ENCODE measurements at places on chromosomes 13 and 19.
A peak's percentile ranks its signal among the peaks of the same experiment; 100 is the strongest.

DNA sequence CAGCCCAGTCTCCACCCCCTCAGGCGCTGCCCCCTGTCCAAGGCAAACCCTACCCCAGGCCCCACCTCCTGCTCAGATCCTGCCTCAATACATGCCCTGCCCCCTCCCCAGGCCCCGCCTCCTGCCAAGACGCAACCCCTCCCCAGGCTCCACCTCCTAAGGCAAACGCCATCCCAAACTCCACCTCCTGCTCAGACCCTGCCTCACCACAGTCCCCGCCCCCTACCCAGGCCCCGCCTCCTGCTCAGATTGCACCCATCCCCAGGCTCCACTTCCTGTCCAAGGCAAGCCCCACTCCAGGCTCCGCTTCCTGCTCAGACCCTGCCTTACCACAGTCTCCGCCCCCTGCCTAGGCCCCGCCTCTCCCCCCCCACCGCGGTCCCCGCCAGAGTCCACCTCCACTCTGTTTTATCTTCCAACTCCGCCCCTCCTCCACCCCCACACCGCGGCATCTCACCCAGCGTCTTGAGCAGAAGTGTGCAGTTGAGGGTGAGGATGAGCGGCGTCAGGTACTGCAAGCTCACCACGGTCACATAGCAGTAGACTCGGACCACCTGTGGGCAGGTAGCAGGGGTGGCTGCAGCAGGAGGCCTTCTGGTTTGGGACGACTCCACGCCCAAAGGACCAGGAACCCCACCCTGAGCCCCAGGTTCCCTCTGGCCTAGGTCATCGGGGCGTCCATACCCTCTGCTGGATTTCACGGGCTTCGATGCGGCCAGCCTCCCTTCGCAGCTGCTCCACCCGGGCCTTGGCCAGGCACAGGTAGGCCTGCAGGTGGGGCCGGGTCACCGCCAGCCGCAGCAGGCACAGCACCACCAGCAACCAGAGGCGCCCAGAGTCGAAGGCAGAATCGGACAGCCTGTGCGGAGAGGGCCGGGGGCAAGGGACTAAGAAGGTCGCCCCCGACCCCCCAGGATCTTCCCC lies 17.7 kb downstream of the TMEM161A start:
- DNase-seq, result peak; percentile 82

GRCh38 chr19:7515645-7516151 lies at the start of gene ZNF358:
TSS of gene ZNF358 (plus strand) at chr19:7516103. CDS start at chr19:7519243, 3,140 bp downstream.
- peak; percentile 63 for DNase-seq

- peak; percentile 96 for DNase-seq
Observed at GRCh38 chr13:35953537-35954206, 177.5 kb downstream of the DCLK1 start.

- peak; percentile 70 for DNase-seq
Observed at GRCh38 chr19:4327252-4327876, 11.3 kb downstream of the STAP2 start.

- DNase-seq, result no peak
Observed at GRCh38 chr19:16889366-16889882, 625 bp downstream of the F2RL3 start.
